ENCODE measurements at places on chromosomes 16 and 17.
A peak's percentile ranks its signal among the peaks of the same experiment; 100 is the strongest.

DNA sequence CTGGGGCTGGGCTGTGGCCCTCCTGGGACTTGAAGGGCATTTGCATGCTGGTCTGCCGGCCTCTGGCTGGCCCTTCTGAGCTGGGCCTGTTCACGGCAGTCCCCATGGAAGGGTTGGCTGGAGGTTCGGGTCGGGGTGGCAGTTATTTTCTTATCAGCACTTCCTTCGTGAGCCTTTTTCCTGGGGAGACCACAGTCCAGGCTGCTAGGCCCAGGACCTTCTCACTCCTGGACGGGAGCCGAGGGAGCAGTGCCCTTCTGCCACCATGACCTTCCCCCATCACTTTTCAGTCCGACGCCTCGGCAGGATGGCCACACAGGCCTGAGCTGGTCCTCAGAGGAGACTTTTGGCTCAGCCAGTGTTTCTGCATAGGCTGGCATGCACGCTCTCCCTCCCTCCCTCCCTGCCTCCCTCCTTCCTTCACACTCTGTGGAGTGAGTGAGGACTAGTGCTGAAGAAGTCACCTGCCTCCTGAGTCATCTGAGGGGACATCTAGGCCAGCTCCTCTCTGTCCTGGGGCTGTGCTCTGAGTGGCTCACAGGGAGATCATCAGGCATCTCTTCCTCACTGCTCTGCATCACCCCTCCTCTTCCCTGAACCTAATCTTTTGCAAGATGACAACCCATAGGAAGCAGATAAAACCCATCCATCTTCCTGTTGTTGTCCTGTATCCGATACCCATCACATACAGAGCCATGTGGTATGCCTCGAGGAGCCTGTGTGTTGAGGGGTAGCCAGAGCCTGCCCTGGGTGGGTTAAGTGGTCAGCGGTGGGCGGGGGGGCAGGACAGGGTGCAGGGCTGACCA lies 109.7 kb downstream of the RAP1GAP2 start:
- no peak for DNase-seq

- DNase-seq = no peak
These were observed 175.2 kb downstream of the CCDC182 start for GRCh38 chr17:57569853-57570252.

DNA sequence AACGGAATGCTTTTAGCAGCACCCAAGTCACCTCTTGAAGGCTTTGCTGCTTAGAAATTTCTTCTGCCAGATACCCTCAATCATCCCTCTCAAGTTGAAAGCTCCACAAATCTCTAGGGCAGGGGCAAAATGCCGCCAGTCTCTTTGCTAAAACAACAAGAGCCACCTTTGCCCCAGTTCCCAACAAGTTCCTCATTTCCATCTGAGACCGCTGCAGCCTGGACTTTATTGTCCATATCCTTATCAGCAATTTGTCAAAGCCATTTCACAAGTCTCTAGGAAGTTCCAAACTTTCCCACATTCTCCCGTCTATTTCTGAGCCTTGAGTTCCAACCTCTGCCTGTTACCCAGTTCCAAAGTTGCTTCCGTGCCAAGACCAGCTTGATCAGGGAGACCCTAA lies 27.4 kb downstream of the TMC6 start:
- DNase-seq = no peak

GRCh38 chr17:57110152-57110542 lies 25.1 kb downstream of the AKAP1 start:
- DNase-seq = no peak

GRCh38 chr17:18851201-18851600 lies 6.7 kb upstream of the PRPSAP2 start:
- DNase-seq = no peak

- DNase-seq = no peak
These were observed 24.8 kb upstream of the NSRP1 start for GRCh38 chr17:30091771-30092170.

DNA sequence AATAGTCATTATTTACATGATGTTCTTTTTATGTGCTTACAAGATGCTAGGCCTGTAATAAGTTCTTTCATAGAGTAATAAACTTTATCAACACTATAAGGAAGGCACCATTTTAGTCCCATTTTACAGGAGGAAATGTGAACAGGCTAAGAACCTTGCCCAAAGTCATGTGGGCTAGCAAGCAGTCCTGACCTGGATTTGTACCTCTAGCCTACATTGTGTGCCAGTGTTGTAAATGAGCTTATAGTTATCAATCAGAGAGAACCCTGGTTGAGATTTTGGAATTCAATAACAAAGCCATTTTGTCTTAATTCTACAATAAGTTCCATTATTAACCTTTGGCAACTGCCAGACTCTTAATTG lies 6.7 kb upstream of the TBKBP1 start:
- DNase-seq = no peak

DNA sequence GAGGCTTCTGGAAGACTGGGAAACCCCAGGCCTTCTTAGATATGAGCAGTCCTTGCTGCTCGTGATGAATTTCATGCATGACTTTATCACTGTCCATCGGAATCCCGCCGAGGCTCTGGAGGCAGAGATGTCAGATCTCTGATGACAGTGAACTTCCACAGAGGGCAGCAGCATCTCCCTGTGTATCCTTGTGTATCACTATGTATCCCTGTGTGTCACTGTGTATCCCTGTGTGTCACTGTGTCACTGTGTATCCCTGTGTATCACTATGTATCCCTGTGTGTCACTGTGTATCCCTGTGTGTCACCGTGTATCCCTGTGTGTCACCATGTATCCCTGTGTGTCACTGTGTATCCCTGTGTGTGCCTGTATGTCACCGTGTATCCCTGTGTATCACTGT lies 160.2 kb upstream of the CHMP6 start:
- DNase-seq = no peak

DNA sequence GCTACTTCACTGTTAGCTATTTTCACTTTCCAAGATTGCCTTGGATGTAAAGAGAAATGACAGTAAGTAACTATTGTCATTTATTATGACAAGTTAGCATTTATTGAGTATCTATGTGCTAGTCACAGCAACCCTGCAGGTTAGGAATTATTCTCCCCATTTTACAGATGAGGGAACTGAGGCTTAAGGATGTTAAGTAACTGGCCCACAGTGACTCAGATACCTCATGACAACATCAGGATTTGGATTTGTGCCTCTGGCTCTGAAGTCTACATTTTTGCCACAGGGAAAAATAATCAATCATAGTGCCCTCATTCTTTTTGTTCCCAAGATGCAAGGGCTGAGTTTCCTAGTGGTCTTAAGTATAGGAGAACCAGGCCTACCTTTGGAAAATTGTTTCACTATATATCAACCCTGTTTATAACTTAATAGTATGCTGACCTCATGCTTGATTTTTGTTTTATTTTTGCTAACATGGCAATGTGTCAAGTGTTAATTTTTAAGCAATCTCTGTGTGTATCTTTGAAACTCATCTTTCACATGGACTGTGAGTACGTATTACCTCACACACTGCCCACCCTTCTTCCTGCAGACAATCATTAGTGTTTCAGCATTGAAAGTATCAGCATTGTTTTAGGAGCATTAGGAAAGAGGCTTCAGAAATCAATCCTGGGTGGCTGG lies 105.0 kb downstream of the TANGO6 start:
- DNase-seq = no peak

GRCh38 chr17:60361889-60362288 lies 30.0 kb downstream of the USP32 start:
- DNase-seq = no peak

DNA sequence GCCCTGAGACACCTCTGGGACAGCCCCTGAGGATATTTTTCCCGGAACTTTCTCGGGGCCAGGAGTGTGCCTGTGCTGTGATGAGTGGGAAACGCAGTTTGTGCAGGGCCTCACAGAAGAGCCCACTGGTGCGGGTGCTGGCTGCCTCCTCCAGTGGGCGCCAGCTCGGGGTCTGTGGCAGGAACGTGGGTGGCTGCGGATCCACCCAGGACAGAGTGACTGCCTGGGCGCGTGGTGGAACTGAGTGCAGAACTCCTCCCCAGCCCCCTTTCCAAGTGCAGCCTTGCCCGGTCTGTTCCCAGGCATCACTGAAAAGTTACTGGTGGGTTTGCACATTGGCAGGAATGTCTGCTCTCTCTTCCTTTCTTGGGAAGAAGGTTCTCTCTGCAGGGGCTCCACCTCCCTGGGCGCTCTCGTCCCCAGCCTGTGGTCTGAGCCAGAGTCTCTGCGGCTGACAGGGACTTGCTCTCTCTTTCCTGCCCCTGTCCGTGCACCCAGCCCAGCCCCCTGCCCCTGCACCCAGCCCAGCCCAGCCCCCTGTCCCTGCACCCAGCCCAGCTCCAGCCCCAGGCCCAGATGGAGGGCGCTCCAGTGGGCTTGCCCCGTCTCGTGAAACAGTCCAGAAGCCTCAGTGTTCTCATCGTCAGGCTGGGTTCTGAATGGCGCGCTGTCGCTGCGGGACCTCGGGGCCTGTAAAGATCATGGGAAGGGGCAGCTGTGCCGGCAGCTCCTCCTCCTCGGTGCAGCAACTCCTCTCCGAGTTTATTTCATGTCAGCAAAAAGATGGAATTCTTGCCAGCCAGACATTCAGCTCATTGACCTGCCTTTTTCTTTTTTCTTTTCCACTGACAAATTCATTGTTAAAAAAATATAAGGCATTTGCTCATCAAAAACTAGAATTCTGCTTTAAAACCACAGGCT lies 117.5 kb downstream of the BANP start:
- no peak for DNase-seq

GRCh38 chr17:17823433-17824118 lies 13.2 kb downstream of the SREBF1 start:
- DNase-seq = peak; percentile 99

GRCh38 chr16:785563-786535 lies 2.3 kb downstream of the RPUSD1 start:
- DNase-seq = peak; percentile 88
